CD4-positive, alpha-beta T cell treated with Interleukin-21 for 1 hour (primary cell): ENCODE measurements at places on chromosomes 12 and 14.

DNA sequence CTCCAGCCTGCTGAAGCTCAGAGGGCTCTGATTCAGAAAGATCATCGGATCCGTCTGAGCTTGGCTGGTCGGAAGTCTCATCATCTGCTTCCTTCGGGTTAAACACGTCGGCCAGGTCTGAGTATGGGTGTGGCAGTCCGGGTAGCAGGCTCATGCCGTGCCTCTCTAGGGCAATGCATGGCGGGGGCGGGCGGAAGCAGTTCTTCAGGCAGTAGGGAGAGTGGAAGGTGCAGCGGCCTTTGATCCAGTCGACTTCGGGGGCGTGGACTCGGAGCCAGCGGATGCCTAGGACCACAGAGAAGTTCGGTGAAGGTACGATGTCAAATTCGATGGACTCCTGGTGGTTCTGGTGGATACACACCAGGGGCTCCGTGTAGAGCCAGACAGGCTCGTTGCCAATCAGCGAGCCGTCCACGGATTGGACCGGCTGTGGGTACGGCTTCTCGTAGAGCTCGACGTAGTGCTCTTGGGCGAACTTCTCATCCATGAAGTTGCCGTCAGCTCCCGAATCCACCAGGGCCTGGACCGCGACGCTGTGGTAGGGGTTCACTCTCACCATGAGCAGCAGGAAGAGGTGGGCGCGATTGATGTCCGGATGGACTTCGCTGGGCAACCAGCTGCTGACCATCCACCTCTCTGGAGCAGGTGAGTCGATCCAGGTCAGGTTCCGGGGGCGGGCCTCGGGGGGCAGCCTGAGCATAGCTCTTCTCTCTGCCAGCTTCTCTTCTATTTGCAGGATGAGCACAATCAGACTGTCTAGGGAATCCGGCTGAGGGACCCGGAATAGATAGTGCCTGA, 20.3 kb downstream of the RTL1 start:
- DNase-seq, result no peak

DNA sequence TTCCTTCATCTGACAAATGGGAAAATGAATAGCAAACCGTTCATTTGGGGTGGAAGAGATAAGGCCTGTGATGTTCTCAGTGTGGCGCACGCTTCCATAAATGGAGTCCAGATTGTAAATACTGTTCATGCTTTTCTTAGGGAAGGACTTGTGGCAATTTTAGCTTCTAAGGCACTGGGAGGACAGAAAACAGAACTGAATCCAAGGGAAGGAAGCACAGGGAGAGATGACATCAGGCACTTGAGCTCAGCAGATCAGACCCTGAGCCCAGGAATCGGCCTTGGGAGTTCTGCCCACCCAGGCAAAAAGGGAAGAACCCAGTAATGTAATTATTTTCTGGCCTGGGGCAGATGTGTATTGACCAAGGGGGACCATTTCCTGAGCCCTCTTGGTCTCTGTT, 7.2 kb upstream of the SH2B3 start:
- no peak for DNase-seq

DNA sequence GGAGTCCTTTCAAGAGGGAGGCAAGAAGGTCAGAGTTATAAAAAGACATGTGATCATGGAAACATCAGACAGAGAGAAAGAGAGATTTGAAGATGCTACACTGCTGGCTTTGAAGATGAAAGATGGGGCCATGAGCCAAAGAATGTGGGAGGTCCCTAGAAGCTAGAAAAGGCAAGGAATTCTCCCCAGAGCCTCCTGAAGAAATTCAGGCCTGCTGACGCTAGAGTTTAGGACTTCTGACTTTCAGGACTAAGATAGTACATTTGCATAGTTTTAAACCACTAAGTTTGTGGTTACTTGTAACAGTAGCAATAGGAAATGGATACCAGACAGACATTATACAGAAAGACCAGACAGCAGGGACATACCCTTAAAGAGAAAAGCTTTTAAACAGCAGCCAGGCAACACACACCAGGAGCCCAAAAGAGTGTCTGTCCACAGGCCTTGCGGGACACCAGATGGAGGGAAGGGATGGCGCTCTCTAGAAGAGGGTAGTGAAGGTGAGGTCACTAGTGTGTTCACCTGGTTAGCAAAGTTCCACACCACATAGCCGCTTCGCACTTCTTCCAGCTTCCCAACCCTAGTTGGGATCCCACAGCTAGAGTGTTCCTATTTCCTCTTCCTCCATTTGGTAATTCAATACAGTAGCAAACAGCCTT, 29.7 kb upstream of the CEBPE start:
- DNase-seq, result no peak

DNA sequence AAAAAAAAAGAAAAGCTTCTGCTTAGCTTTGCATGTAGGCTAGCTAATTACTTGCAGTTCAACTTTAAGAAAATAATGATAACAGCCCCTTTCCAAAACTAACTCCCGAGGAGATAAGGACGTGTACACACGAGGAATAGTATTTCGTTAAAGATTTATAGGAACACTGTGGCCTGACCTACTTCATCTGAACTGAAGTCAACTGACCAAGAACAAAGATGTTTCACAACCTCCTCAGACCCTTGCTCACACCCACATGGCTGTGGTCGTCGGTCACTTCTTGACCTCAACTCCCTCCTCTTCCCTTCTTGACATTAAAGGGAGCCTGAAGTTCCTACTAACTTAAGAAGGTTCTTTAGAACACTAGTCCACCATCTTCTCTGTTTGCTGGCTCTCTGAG, 25.3 kb upstream of the FAM181A start:
- DNase-seq, result no peak

DNA sequence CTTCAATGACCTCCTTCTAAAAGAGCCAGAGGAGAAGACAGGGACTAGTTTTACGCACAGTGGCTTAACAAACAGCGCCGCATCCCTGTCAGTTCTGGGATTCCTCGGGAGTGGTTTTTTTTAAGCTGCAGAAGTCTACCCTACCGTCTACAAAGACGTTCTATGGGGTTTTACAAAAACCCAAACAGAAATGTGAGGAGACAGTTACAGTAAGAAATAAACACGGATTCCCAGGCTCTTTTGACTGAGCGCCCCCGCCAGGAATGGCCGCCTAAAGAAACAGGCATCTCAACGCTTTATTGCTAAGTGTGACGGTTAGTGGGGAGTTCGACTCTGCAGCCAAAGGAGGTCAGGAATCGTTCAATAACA, 484 bp downstream of the ALKBH1 start:
- no peak for DNase-seq

- DNase-seq, result peak; percentile 79
Observed at GRCh38 chr14:89767861-89768268, 186.7 kb downstream of the EFCAB11 start.

GRCh38 chr12:118346895-118347294, 25.8 kb downstream of the TAOK3 start:
- no peak for DNase-seq

DNA sequence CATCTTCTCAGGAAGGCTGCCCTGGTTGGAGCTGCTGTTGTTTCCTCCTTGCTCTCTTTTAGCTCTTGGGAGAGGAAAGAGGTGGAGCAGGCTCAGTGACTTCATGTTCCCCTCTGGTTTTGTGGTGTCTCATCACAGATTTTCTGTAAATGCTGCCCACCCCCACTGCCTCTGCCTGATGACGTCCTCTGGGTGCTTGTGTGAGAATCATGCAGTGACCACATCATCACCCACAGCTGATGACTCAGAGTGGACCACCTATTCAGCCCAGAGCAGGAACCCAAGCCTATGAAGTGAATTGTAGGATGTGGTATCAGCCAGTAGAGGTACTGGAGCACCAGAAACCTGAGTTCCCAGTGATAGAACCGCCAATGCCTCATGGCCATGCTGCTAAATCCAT, at the start of gene GZMB:
Gene GZMB, minus strand, starts transcription at position 33 of the 400 bp plus-strand sequence. Its CDS starts 30 bp downstream, at position 3.
- peak; percentile 82 for DNase-seq

DNA sequence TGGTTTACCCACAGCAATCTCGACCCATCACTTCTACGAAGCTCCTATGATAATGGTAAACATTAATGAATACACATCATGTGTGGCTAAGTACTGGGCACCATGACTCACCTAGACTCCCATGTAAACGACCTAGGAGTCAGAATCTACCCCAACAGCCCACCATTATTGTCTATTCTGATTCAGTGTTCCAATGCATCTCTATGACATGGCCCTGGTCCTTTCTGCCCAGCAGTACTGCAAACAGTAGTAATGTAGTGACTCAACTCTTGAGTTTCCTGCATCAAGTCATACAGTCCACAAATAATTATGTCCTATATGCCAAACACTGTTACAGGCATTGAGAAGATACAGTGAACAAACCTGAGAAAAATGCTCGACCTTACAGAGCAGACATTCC, 14.6 kb downstream of the GTF2A1 start:
- DNase-seq, result no peak

GRCh38 chr12:130124106-130124505, 38.2 kb upstream of the FZD10 start:
- DNase-seq, result no peak

- DNase-seq, result no peak
Observed at GRCh38 chr12:79400481-79400880, 290.3 kb downstream of the PAWR start.

GRCh38 chr14:66507181-66507721, 696 bp upstream of the GPHN start:
- DNase-seq, result no peak

- DNase-seq, result no peak
Observed at GRCh38 chr14:65198346-65198745, 96.0 kb upstream of the MAX start.

- peak; percentile 69 for DNase-seq
Observed at GRCh38 chr12:1592444-1593173, 1.8 kb downstream of the FBXL14 start.

GRCh38 chr14:103739466-103739792, 23.8 kb downstream of the ZFYVE21 start:
- no peak for DNase-seq

DNA sequence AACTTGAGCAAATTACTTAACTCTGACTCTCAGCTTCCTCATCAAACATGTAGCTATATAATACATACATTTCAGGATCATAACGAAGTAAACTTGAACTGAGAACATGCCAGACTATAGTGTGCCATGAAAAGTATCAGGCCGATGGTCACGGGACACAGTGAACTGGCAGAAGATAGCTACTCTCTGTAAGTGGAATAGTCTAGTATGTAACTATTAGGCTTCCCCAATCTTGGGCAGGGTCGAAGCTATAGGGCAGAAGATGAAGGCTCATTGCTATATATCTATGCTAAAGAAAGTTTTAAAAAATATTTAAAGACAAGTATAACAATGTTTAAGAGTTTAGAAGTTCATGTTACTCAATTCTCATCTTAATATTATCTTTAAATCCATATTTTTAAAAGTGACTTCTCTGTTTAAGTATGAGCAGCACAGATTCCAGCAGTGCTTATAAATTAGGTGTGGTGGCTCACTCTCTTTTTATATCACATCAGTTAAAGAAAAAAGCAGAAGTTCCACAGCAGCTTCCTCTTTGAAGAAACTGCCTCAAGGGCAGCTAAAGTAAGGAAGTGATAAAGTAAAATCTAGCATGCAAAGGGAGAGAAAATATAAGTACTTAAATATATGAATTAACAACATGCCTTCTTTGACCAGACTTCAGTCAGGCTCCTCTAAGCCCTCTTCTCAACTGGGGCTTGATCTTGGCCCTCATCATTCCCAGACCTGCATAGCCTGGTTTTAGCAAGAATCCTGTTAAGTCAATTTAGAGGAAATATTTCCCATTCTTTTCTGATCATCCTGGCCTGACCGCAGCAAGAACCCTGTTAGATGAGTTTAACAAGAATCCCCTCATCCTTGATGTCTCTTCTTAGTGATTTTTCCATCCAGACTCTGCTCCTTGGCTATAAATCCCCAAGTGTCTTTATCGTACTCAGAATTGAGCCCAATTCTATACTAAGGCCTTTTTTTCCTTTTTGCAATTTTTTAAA, 8.4 kb upstream of the GLIPR1 start:
- no peak for DNase-seq

DNA sequence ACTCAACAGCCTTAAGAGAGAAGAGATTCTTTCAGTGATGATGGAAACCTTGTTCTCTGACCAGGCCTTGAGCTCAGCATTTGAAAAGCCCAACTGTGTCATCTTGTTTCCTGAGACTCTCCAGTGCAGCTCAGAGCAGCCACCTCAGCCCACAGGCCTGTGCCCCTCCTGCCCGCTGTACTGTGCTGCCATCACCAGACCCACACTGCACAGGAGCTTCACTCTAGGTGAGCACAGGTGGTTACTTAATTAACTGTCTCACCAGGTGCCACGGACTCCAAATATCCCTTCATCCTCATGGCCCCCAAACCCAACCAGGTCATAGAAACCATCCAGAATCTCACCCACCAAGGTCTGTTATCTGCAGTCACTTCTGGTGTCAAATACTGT, 51.3 kb downstream of the JAG2 start:
- DNase-seq, result no peak

- DNase-seq, result peak; percentile 29
Observed at GRCh38 chr14:65637780-65638179, 225.2 kb downstream of the FUT8 start.

- DNase-seq, result no peak
Observed at GRCh38 chr12:53197011-53197640, 9.9 kb downstream of the ITGB7 start.

DNA sequence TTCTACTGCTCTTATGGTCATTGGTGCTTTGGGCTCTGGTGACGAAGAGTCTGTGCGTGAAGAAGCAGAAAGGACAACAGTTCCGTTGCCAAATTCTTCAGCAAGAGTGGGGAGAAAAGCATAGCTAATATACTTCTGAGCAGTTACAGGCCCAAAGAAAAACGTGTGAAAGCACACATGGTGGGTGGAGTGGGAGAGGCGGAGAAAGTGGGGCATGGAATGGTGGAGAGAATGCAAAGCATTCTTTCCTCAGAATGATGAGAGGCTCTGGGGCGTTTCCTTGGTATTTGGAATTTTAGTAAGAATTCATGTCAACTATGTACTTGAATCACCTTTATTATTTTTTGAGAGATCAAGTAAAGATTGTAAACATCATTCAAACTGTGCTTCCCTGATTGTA, 396.1 kb downstream of the NAV3 start:
- no peak for DNase-seq

- no peak for DNase-seq
Observed at GRCh38 chr12:124149287-124149686, 145.6 kb upstream of the RFLNA start.

DNA sequence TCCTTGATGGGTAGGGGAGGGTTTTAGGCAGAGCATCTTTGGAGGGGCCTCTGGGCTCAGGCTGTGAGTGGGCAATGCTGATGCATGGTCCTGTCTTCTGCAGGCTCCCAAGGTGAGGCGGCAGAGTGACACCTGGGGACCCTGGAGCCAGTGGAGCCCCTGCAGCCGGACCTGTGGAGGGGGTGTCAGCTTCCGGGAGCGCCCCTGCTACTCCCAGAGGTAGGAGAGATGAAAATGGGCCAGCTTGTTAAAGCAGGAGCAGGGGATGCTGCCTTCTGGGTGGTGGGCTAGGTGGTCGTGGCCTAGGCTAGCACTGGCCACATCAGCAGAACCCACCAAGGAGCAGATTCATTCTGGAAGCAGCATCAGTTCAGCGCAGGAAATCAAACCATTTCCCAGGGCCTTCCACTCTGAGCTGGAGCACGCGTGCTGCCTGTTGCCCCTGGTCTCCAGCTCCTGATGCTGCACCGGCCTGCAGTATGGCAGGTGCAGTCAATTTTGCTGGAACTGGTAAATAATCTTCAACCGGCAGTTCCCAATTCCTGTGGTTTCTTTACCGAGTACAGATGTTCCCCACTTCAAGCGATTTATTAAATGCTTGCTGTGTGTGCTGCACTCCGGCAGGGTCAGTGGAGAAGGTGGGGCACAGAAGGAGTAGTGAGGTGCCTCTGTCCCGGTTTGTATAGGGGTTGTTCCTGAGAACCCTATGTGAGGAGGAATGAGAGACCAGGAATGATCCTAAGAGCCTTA, 7.4 kb downstream of the PAPLN start:
- DNase-seq, result no peak
